ENCODE measurements at places on chromosomes 3 and 15. TPM values are rescaled to one million over a fixed set of nuclear protein-coding genes. Genes with fewer than 3 reads are reported as not detected.

DNA sequence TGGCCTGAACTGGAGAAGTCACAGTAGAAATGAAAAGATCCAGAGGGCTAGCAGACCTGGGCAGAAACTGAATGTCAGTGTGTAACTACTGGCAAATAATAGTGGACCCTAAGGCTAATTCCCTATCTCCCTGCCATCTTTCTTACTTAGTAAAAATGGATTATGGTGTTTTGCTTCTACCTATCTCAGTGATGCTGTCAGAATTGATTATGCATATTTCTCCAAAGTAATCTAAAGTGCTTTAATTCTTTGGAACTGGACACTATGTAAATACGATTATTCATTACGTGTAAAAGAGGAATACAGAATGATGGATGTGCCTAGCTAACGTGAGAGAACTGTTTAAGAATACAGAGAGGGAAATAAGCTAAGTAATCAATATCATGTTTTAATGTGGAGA is 651.9 kb downstream of the NLGN1 start:
- no peaks in the 10 kb centered on the region for H3K4me1 ChIP-seq
- H3K4me3 ChIP-seq: no peak overlapping the region
- DNase-seq: no peak
- H3K27me3 ChIP-seq: no peaks in the 10 kb centered on the region
- H3K36me3 ChIP-seq: no peaks in the 10 kb centered on the region

- DNase-seq: no peak
- H3K4me3 ChIP-seq: no peak overlapping the region
- no peaks in the 10 kb centered on the region for H3K36me3 ChIP-seq
These were observed 479.3 kb downstream of the EPHA3 start for GRCh38 chr3:89586676-89587075.

DNA sequence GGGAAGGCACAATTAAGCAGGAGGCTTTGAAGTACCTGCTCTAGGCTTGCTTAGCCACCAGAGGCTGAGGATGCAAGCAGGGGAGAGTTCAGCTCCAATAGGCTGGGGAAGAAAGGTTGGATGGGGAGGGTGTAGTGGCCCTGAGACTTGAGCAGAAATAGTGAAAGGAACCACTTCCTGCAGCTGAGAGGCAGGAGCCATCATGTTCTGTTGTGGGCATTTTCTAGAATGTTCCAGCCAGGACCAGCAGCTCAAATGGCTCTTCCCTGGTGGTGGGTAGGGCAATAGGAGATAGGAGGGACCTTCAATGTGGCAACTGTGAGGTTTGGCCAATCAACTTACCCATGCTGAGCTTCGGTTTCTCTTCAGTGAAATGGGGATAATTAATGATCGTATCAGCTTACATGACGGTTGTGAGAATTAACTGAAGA is 79.1 kb upstream of the CGNL1 start:
- H3K27ac ChIP-seq: no peak overlapping the region
- H3K27me3 ChIP-seq: no peaks in the 10 kb centered on the region
- no peak for DNase-seq
- no peak overlapping the region for H3K4me3 ChIP-seq
- H3K36me3 ChIP-seq: no peaks in the 10 kb centered on the region

DNA sequence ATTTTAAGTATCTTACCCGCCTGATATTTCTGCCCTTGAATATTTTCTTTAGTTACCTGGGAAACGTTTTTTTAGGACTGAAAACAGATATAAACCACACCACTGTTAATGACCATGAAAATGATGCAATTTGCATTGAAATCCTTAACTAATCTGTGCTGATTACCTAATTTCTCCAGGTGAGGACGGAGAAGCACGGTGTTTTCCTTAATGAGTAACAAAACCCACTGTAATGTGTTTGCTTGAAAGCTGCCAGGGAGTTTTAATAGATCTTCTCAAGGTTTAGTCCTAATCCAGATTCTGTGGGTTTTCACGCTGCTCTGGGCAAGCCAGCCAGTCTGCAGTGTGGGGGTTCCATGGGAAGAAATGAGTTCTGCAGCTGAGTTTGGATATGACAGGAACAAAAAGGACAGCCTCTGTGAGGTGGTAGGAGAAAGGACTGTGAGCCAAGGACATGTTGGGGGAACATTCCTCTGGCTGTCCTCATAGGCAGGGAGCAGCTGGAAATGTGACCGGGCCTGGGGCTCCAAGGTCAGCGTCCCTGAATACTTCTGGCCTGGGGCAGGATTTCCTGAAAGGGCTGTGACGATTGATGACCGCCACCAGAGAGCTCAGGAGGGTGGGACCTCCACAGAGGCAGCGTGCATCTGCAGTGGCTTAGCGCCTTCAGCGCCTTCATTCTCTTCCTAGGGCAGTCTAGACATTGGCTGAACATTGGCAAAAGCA is 18.6 kb downstream of the THSD4 start:
- H3K36me3 ChIP-seq: no peaks in the 10 kb centered on the region
- peaks cover 14% of the 10 kb centered on the region for H3K4me1 ChIP-seq
- no peaks in the 10 kb centered on the region for H3K27me3 ChIP-seq
- H3K4me3 ChIP-seq: no peak overlapping the region
- no peak for DNase-seq

- peaks cover 11% of the 10 kb centered on the region for H3K4me1 ChIP-seq
- no peak overlapping the region for H3K27ac ChIP-seq
- H3K27me3 ChIP-seq: no peaks in the 10 kb centered on the region
- H3K4me3 ChIP-seq: no peak overlapping the region
- DNase-seq: no peak
These were observed 9.1 kb upstream of the BFSP2 start for GRCh38 chr3:133390715-133391114.

DNA sequence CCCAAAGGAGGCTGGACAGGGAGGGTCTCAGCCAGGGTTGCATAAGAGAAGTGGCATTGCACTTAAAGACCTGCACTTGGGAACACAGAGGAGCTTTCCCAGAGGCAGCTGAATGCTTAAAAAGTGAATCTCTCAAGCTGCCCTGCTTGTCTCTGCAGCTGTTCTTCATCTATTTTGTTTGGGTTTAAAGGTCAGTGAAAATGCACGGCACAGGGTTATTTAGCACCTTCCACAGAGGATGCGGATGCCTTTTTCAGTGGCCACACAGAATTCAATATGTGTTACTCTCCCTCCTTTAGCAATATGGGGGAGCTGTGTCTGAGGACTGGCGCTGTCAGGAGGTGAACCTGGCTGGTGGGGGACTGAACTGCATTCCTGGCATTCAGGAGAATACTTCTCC is 22.7 kb upstream of the CTNNB1 start:
- no peaks in the 10 kb centered on the region for H3K36me3 ChIP-seq
- no peaks in the 10 kb centered on the region for H3K4me1 ChIP-seq

- no peak for DNase-seq
- H3K36me3 ChIP-seq: peaks cover 2% of the 10 kb centered on the region
- H3K4me1 ChIP-seq: peaks cover 10% of the 10 kb centered on the region
- H3K27ac ChIP-seq: no peak overlapping the region
These were observed 98.1 kb downstream of the TMCC1 start for GRCh38 chr3:129795186-129796010.

- H3K36me3 ChIP-seq: no peaks in the 10 kb centered on the region
- DNase-seq: no peak
- H3K4me1 ChIP-seq: no peaks in the 10 kb centered on the region
- no peaks in the 10 kb centered on the region for H3K27me3 ChIP-seq
- no peak overlapping the region for H3K4me3 ChIP-seq
- H3K27ac ChIP-seq: no peak overlapping the region
These were observed 47.9 kb downstream of the CDCP1 start for GRCh38 chr3:45098310-45098709.

DNA sequence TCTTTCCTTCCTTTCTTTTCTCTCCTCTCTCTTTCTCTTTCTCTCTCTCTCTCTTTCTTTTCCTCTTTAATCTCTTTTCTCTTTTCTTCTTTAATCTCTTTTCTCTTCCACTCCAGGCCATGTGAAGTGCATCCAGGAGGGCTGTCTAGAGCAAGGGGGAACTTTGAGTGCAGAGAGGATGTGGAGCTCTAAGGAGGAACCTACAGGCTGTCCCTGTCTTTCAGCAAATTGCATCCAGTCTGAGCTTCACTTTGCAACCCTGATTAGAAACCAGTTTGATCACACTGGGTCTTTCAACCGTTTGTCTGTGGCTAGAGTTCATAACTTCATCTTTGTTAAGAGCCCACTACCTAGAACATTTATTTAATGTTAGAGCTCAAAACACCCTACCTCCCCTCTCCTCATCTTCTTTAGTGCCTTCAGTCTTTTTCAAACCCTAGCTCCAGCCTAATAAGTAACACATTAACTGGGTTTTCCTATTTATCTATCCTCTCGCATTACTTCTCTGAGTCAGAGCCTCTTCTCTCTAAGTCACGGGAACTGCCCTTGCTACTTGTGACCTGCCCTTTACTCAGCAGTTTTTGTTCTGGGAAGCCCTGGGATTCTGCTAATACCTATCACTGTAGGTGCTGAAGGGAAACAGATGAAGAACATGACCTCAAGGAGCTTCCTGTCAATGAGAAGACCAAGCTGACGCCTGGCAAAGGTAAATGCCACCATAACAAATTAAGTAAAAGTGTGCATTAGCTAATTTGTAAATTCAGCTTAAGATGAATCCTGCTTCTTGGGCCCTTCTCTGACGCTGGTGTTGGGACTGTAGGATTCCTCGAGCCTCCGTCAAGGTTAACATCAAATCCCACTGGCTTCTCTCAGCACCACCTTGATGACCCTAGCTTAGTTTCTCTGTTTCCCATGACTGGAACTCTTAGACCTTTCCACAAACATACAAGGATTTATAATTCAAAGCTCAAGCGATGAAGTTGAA is at the start of gene GCNT3:
Gene GCNT3 (plus strand): TSS at position 508 of the 985 bp plus-strand sequence. CDS start 6,456 bp downstream, outside the sequence.
- H3K27ac ChIP-seq: no peak within 1 kb of the TSS
- H3K4me3 ChIP-seq: no peak within 1 kb of the TSS
- DNase-seq: no peak

DNA sequence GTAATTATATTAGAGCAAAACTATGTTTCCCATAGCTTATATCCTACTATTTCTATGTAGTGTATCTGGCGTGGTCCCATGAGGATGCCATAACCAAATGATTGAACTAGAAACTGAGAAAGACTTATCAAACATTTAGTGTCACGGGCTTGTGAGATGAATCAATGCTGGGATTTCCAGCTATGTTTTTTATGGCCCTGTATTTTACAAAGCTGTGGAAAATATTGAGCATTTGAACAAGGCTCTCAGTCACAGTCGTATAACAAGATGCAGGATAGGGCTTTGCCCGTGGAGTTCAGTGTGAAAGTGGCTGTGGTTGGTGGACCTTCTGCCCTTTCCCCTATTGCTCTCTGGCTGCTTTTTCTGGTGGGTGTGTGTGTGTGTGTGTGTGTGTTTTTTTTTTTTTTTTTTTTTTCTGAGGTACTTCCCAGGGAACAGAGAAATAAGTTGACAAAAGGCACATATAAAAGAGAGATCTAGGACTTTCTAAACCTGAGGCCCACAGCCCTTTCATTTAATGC is 60.7 kb downstream of the CACNA1D start:
- DNase-seq: no peak
- no peak overlapping the region for H3K4me3 ChIP-seq
- peaks cover 2% of the 10 kb centered on the region for H3K4me1 ChIP-seq

GRCh38 chr3:63979093-63979885 is 44.0 kb downstream of the PSMD6 start:
- peaks cover 4% of the 10 kb centered on the region for H3K4me1 ChIP-seq
- H3K27ac ChIP-seq: no peak overlapping the region
- DNase-seq: no peak
- H3K27me3 ChIP-seq: no peaks in the 10 kb centered on the region

GRCh38 chr3:168273036-168273435 is 177.3 kb upstream of the GOLIM4 start:
- no peaks in the 10 kb centered on the region for H3K36me3 ChIP-seq
- no peak overlapping the region for H3K4me3 ChIP-seq
- no peak overlapping the region for H3K27ac ChIP-seq
- no peaks in the 10 kb centered on the region for H3K4me1 ChIP-seq

DNA sequence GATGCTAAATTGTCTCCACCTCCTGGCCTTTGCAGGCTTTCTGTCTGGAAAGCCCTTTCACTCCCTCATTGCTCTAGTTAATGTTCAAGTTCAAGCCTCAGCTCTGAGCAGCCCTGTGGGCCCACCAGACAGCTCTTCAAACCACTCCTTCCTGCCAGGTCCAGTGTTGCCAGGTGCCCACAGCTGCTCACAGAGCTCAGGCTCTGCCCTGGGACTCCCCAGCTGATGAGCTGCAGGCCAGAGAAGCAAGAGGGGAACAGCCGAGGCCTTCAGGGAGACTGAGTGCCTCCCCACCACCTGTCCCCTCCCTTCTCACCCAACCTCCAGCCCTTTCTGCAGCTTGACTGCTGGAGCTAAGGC is 1.3 kb upstream of the ZBTB47 start:
- peaks cover 15% of the 10 kb centered on the region for H3K36me3 ChIP-seq
- peaks cover 63% of the 10 kb centered on the region for H3K4me1 ChIP-seq
- H3K4me3 ChIP-seq: no peak overlapping the region

DNA sequence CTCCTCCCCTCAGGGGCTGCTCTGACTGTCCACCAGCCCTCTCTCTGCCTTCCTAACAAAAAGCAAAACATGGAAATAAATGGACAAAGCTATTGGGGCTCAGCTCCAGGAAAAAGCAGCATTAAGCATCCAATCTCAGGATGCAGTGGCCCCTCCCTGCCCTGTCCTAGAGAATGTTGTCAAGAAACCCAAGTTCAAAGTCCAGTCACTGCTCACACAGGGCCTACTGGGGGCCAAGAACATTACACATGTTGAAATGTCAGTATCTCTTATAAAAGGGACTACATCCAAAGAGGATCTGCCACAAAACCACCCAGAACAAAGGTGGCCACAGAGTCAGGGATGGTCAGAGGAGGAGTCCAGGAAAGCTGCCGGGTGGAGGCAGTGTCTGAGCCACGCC is 7.6 kb upstream of the GRIP2 start:
- H3K4me3 ChIP-seq: no peak overlapping the region
- H3K27me3 ChIP-seq: no peaks in the 10 kb centered on the region
- DNase-seq: no peak
- H3K36me3 ChIP-seq: peaks cover 2% of the 10 kb centered on the region
- H3K27ac ChIP-seq: no peak overlapping the region

DNA sequence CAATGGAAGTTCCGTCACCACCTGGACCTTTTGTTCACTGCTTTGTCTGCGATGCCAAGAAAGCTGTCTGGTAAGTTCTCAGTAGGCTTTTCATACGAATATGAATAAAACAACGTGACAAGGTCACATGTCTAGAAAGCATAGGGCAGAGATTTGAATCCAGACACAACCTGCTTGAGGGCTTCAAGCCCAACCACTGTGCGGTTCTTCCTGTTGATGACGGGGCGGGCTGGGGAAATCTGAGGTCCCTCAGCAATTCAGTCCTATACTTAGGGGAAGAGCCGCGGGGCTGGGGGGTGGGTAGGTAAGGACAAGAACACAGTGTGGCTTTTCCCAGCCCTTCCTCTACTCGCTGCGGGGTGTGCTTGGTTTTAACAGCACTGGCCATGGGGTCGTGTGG is 32.4 kb upstream of the SMAD3 start:
- no peaks in the 10 kb centered on the region for H3K36me3 ChIP-seq
- H3K4me1 ChIP-seq: peaks cover 10% of the 10 kb centered on the region
- H3K4me3 ChIP-seq: peak overlapping the region; percentile 17
- H3K27ac ChIP-seq: no peak overlapping the region

The SLC26A6 gene
- 27.5 TPM for total RNA-seq

The TMEM266 gene
- 3.4 TPM for total RNA-seq

The CPLX3 gene
- total RNA-seq: 0.20 TPM

The P3H2 gene
- 5.4 TPM for total RNA-seq

The SLC15A2 gene
- 42.3 TPM for total RNA-seq

The EBLN2 gene
- total RNA-seq: 5.5 TPM

The NLGN1 gene
- 81.2 TPM for total RNA-seq

The LRRIQ4 gene
- 0.28 TPM for total RNA-seq

The CEP70 gene
- total RNA-seq: 43.3 TPM

Data from spinal cord (tissue), 10 donors.